ENCODE measurements at places on chromosomes 4 and X. TPM values are rescaled to one million over a fixed set of nuclear protein-coding genes. Genes with fewer than 3 reads are reported as not detected.

DNA sequence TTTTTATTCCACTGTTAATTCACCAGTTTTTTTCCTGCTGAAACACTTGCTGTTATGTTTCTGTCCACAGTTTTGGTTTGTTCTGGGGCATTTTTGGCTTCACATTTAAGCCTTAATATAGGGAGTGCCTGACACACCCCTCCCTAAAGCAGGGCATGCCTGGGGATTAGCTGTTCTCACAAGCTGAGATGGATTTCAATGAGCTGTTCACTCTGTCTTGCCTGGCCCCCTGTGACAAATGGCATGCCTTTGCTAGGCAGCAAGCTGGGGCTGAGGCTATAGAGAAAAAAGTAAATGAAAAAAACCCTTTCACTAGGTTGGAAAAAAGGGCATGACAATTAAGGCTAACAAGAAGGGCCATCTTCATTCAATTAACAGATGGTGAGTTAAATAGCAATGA is 22.4 kb downstream of the LPAR4 start:
- no peak overlapping the region for H3K4me3 ChIP-seq
- no peaks in the 10 kb centered on the region for H3K4me1 ChIP-seq
- H3K27ac ChIP-seq: no peak overlapping the region
- no peaks in the 10 kb centered on the region for H3K36me3 ChIP-seq

DNA sequence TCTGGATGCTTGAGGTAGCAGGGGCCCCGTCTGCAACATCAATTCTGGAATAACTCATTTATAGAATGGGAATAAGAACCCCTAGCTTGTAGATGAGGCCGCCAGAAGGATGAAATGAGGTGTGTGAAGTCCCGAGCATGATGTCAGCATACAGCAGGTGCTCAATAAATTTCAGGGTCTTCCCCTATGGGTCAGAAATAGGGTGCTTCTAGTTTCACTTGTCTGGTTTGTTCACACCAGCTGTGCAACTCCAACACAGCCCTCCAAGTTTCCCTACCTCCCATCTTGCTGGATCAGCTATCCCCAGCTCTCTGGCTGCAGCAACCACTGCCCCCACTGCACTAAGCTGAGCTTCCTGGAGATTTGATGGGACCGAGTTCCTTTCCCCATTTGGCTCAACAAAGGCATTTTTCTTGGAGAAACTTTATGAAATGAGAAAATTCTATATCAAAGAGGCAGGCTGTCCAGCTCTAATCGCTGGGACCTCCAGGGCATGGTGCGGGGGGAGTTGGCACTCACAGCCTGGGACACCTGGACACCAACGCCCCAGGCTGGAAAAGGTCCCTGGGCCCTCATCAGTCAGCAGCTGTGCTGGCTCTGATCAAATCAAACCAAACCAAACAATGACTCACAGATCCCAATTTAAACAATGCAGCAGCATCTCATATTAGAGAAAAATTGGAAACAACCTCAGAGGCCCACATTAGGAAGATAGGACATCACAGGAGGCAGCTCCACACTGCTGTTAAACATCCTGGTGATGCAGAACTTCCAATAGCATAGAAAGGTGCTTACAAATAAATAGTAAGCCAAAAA is 13.3 kb downstream of the SLC2A9 start:
- no peak overlapping the region for H3K4me3 ChIP-seq
- no peaks in the 10 kb centered on the region for H3K27me3 ChIP-seq
- H3K27ac ChIP-seq: no peak overlapping the region
- H3K4me1 ChIP-seq: peaks cover 37% of the 10 kb centered on the region
- no peaks in the 10 kb centered on the region for H3K36me3 ChIP-seq

GRCh38 chr4:62252728-62253127 is 1052.6 kb downstream of the ADGRL3 start:
- no peak overlapping the region for H3K4me3 ChIP-seq
- H3K4me1 ChIP-seq: no peaks in the 10 kb centered on the region
- no peaks in the 10 kb centered on the region for H3K36me3 ChIP-seq
- DNase-seq: no peak
- H3K27me3 ChIP-seq: no peaks in the 10 kb centered on the region
- no peak overlapping the region for H3K27ac ChIP-seq

DNA sequence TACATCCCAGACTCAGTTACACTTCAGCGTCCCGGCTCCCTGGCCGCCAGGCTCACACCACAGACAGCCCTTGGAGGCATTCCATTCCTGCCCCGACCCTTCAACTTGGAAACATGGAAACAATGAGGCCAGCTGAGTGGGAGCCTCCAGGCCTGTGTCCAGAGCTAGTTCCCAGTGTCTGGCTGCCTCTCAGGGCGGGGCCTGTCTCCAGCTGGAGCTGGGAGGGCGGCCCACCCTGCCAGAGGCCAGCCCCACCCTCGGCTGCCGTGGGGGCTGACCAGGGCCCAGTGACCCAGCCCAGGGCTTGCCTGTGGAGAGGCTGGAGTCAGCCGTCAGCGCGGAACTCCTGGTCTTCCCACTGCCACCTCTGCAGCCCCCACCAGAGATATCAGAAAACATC is 37.4 kb upstream of the SPON2 start:
- no peaks in the 10 kb centered on the region for H3K27me3 ChIP-seq
- H3K27ac ChIP-seq: peak overlapping the region; percentile 31
- no peak for DNase-seq
- peaks cover under 1% of the 10 kb centered on the region for H3K36me3 ChIP-seq

GRCh38 chrX:57044245-57044644 is 48.9 kb upstream of the SPIN3 start:
- no peak for DNase-seq
- H3K4me1 ChIP-seq: no peaks in the 10 kb centered on the region
- H3K4me3 ChIP-seq: no peak overlapping the region
- no peaks in the 10 kb centered on the region for H3K36me3 ChIP-seq
- no peaks in the 10 kb centered on the region for H3K27me3 ChIP-seq

GRCh38 chr4:74873545-74874301 is 59.2 kb upstream of the PARM1 start:
- no peak overlapping the region for H3K4me3 ChIP-seq
- no peaks in the 10 kb centered on the region for H3K4me1 ChIP-seq
- H3K36me3 ChIP-seq: no peaks in the 10 kb centered on the region
- no peak overlapping the region for H3K27ac ChIP-seq
- no peak for DNase-seq
- peaks cover 14% of the 10 kb centered on the region for H3K27me3 ChIP-seq

GRCh38 chr4:68180849-68181526 is 51.3 kb upstream of the TMPRSS11F start:
- H3K36me3 ChIP-seq: no peaks in the 10 kb centered on the region
- H3K4me1 ChIP-seq: no peaks in the 10 kb centered on the region
- no peak overlapping the region for H3K27ac ChIP-seq
- no peak for DNase-seq

GRCh38 chrX:108270739-108271396 is 167.4 kb downstream of the COL4A6 start:
- H3K27me3 ChIP-seq: no peaks in the 10 kb centered on the region
- no peak overlapping the region for H3K27ac ChIP-seq
- DNase-seq: no peak

- H3K4me1 ChIP-seq: peaks cover 11% of the 10 kb centered on the region
- H3K4me3 ChIP-seq: no peak overlapping the region
- no peak overlapping the region for H3K27ac ChIP-seq
- H3K36me3 ChIP-seq: peaks cover 2% of the 10 kb centered on the region
- H3K27me3 ChIP-seq: peaks cover 3% of the 10 kb centered on the region
Observed at GRCh38 chrX:134624046-134624430, 34.2 kb downstream of the PLAC1 start.

- H3K4me1 ChIP-seq: peaks cover 1% of the 10 kb centered on the region
- peaks cover 9% of the 10 kb centered on the region for H3K27me3 ChIP-seq
- H3K36me3 ChIP-seq: no peaks in the 10 kb centered on the region
- no peak overlapping the region for H3K27ac ChIP-seq
Observed at GRCh38 chr4:159455675-159456237, 352.9 kb downstream of the RAPGEF2 start.

GRCh38 chrX:54427837-54428424 is 12.3 kb upstream of the TSR2 start:
- no peak overlapping the region for H3K4me3 ChIP-seq
- DNase-seq: no peak
- no peak overlapping the region for H3K27ac ChIP-seq
- H3K36me3 ChIP-seq: no peaks in the 10 kb centered on the region
- H3K4me1 ChIP-seq: no peaks in the 10 kb centered on the region

- no peak overlapping the region for H3K4me3 ChIP-seq
- H3K27me3 ChIP-seq: peaks cover 6% of the 10 kb centered on the region
- DNase-seq: peak; percentile 44
- H3K27ac ChIP-seq: no peak overlapping the region
- no peaks in the 10 kb centered on the region for H3K4me1 ChIP-seq
Observed at GRCh38 chrX:109890910-109891502, 111.9 kb upstream of the TMEM164 start.

DNA sequence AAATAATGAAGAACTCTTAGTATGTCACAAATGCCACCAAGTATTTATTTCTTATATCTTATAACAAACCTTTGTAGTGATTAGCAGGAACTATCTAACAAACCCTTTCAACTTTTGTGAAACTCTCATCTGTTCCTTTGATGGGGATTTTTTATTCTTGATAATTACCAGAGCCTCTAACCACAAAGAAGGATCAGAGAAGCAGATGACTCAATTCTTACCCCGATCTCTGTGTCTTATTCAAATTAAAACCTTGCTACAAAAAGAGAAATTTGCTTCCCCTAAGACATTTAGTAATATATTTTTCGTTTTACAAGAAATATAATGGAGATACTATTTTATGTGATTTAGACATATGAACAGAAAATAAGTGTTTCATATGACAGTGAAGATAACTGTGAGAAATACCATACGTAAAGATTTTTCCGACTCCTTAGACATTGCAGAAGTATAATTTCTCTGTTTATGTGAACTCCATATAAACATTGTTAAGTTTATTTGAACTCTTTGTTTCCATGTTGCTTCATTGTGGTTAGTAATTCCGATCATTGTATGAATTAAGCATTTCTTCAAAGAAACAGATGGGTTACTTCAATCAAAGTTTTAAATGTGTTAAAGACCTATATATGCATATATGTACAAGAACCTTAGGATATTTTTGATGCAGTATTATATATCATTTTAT is 205.4 kb downstream of the CFAP299 start:
- no peak overlapping the region for H3K27ac ChIP-seq
- no peaks in the 10 kb centered on the region for H3K36me3 ChIP-seq
- peaks cover 10% of the 10 kb centered on the region for H3K4me1 ChIP-seq
- peaks cover 12% of the 10 kb centered on the region for H3K27me3 ChIP-seq

DNA sequence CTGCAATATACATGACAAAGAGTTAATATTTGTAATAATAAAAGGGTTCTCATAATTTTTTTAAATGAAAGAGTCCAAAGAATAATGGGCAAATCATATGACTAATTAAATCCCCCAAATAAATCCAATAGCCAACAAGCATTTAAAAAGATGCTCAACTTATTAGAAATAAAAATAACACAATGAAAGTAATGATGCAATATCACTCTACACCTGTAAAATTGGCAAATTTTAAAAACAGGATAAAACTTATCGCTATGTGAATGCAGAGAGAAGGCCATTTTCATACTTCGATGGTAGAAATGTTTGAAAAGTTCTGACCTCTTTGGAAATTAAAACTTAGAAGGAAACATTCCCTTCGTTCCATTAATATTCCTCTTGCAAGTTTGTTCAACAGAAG is 1.9 kb downstream of the F8 start:
- no peak for DNase-seq
- H3K27ac ChIP-seq: no peak overlapping the region
- H3K36me3 ChIP-seq: no peaks in the 10 kb centered on the region
- peaks cover 13% of the 10 kb centered on the region for H3K27me3 ChIP-seq
- H3K4me3 ChIP-seq: no peak overlapping the region

DNA sequence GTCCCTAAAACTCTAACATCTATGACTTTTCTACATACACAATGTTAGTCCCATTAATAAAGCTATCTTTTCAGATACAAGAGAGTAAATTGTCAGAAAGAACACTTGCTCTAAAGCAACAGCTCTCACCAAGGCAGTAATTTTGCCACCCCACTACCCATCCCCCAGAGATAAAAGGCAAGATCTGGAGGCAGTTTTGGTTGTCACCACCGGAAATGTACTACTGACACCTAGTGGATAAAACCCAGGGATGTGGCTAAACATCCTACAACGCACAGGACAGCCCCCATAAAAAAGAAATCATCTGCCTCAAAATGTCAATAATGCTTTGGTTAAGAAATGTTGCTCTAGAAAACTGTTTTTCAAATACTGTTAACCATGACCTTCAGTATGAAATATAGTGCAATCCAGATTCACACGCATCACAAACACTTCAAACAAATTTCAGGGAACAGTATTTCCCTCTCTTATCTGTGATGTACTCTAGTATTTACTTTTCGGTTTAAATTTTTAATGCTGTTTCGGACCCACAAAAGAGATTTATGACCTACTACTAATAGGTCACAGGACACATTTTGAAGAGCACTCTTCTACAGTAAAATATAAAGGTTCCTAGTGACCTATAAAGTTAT is 5.1 kb downstream of the FBXL5 start:
- peaks cover 55% of the 10 kb centered on the region for H3K4me1 ChIP-seq
- peak; percentile 80 for DNase-seq
- peak overlapping the region; percentile 5 for H3K4me3 ChIP-seq
- H3K27ac ChIP-seq: peak overlapping the region; percentile 60

DNA sequence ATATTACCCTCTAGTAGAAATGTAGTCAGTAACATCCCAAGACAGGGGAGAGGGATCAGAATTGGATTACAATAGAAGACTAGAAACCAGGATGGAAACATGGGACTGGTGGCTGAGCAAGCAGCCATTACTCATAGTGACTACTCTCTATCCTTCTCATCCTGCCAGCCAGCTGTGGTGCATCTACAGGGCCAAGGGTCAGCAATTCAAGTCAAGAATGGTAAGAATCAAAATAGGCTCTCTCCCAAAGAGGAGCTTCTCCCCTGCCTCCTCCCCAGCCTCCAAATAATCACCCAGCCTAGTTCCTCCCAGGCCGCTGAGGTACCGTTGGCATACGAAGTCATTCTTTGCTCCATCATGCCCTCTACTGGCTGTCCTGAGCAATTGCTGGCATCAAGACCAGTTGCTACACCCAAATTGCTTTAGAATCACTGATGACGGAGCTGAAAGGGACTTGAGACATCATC is 19.4 kb downstream of the AWAT2 start:
- H3K36me3 ChIP-seq: peaks cover 1% of the 10 kb centered on the region
- H3K4me1 ChIP-seq: peaks cover 36% of the 10 kb centered on the region
- peak; percentile 53 for DNase-seq
- H3K4me3 ChIP-seq: no peak overlapping the region

DNA sequence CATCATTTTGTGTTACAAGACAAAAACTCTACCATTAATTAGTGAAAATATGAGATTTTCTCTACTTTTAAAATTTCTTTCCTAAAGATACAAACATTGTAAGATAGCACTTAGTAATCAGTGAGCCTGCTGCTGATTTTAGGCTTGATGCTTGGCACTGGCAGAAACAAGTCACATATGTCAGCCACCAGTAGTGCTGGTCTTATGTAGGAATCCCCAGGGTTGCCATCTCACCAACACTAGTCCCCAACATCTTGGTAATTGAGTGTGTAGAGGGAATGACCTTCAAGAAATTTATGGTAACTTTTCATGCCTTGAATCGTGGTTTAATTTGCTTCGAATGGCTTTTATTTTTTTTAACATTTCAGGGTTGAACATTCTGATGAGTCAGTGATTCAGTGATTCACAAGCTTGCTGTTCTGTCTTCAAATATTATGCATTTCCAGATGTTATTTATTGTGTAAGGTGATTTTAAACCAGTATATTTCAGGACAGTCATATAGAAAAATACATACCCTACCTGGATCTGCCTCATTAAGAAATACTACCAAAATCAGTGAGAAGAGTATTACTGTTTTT is 11.9 kb downstream of the EXOC1 start:
- H3K27ac ChIP-seq: no peak overlapping the region
- H3K4me3 ChIP-seq: no peak overlapping the region
- no peaks in the 10 kb centered on the region for H3K27me3 ChIP-seq
- DNase-seq: no peak
- H3K4me1 ChIP-seq: peaks cover 22% of the 10 kb centered on the region

Gene DAPP1
- total RNA-seq: 39.5 TPM

Gene CLTRN
- 0.17 TPM for total RNA-seq

Gene PRDM8
- 4.8 TPM for total RNA-seq

Gene EVC2
- total RNA-seq: 0.72 TPM

Gene GAGE12H
- not detected for total RNA-seq

Gene REPS2
- not detected for total RNA-seq

Gene OPRPN
- not detected for total RNA-seq

Data from activated CD4-positive, alpha-beta T cell treated with anti-CD3 and anti-CD28 coated beads, Interleukin-2, amount 10 ng/mL, durations not matched to agents 7 days and 5 days (primary cell).